ENCODE measurements at places on chromosomes 5 and 9.

- DNase-seq = no peak
Observed at GRCh38 chr5:65086234-65086890, 317.6 kb downstream of the CWC27 start.

DNA sequence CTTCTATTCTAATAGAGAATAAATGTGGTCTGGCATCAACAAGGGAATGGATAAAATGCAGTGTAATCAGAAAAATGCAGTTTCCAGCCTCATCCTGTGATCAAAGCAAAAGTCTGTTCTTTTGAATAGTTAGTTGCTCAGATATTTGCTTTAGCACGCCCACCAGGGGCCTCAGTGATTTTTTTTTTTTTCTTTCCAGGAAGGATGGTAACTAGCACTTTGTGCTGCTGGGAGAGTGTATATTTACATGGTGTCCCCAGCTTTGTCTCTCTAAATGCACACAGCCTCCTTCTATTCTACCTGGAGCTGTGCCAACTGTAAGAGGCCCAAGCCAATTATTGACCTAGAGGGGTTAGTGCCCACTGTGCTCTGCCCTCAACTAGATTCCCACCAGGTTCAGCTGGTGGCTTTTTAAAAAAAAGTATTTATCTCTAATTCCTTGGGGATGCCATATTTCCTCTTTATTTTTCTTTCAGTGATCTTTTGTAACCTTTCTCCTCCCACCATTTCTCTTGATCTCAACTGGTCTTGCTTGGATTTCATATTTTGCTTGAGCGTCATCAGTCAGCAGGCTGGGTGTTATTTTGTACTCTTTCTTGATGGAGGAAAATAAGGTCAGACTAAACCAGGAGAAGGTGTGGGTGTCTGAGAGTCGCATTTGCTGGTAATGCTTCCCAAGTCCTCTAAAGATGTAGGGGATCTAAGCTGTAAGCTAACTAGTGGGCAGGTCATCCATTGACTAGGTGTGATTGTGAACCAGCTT, 193.0 kb upstream of the C9orf72 start:
- DNase-seq = no peak

GRCh38 chr5:142152384-142152732, 43.8 kb downstream of the NDFIP1 start:
- DNase-seq = no peak

DNA sequence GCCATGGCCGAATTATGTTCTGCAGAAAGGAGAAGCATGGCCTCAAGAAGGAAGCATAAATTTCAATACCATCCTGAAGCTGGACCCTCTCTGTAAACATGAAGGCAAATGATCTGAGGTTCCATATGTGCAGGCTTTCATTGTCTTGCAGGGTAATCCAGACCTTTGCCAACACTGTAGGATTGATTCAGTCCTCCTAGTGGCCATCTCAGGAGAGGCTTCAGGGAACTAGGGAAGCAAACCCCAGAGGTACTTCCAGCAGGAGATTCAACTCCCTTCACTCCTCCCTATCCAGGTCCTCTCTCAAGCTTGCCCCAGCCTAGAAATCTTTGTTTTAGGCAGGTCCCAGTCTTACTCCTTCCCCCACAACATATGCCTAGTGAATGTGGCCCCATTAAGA, 99.3 kb upstream of the HCN1 start:
- no peak for DNase-seq

GRCh38 chr5:98599016-98599415, 174.4 kb upstream of the RGMB start:
- no peak for DNase-seq

- DNase-seq = no peak
Observed at GRCh38 chr5:107285772-107286171, 385.0 kb downstream of the EFNA5 start.

- DNase-seq = no peak
Observed at GRCh38 chr9:16133556-16134227, 580.8 kb downstream of the CCDC171 start.

DNA sequence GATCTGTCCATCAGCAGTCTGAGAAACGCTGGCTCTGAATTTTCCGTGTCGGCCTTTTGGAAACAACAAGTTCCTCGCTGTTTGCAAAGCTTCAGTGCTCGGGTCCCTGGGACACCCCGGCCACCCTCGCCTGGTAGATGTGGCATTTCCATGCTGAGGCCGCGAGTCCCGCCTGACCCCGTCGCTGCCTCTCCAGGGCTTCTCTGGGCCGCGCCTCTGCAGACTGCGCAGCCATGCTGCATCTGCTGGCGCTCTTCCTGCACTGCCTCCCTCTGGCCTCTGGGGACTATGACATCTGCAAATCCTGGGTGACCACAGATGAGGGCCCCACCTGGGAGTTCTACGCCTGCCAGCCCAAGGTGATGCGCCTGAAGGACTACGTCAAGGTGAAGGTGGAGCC, 4.7 kb downstream of the NTNG2 start:
- DNase-seq = no peak

- no peak for DNase-seq
Observed at GRCh38 chr9:4620881-4621555, 41.1 kb upstream of the PLPP6 start.

DNA sequence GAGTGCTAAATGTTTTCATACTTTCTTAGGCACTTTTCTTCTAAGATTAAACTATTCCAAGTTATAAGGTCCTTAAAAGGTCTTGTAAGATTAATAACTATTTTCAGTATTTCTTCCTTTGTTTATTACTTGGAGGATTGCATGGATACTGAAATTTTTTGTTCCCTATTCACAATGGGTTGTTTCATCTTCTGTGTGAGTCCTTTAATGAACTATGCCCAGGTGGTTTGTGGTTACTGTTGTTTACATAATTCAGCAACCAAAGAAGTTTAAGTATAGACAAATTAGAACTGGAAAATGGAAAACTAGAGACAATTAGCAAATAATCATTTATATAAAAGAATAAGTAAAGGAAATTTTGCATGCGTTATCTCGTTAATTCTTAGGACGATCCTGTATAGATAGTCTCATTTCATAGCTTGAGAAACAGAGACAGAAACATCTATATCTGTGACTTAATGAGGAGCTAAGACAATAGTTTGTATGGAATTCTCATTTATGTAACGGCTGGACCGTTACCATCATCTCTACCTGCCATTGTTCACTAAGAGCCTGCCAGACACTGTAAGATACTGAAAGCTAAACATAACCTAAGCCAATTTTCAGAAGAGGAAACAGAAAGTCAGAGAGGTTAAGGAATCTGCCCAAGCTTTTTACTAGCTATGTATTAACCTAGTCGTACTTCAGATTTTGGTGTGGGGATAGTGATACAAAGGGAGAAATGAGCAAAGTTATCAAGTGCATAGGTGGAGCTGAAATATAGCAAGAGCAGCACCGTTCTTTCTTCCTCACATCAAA, 148.2 kb downstream of the PAM start:
- no peak for DNase-seq

- no peak for DNase-seq
Observed at GRCh38 chr5:56676091-56676768, 139.1 kb upstream of the MAP3K1 start.

- DNase-seq = no peak
Observed at GRCh38 chr9:125998837-125999503, 251.8 kb downstream of the PBX3 start.

DNA sequence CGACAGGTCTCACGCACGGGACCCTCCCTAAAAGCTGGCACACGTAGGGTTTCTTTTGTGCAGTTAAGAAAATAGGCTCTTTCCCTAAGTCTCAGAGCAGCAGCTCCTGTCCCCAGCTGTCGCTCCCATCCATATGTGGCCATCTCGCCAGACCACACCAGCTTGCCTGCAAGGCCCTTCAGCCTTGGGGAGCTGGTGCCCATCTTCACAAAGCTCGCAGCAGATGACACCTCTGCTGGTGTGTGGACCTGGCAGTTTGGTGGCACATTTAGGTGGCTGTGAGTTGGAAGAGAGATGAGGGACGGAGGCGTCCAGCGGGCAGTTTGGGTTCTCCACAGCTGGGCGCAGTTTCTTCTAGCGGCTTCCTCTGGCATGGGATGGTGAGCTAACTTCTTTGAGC, 239.0 kb downstream of the FANCC start:
- DNase-seq = no peak

DNA sequence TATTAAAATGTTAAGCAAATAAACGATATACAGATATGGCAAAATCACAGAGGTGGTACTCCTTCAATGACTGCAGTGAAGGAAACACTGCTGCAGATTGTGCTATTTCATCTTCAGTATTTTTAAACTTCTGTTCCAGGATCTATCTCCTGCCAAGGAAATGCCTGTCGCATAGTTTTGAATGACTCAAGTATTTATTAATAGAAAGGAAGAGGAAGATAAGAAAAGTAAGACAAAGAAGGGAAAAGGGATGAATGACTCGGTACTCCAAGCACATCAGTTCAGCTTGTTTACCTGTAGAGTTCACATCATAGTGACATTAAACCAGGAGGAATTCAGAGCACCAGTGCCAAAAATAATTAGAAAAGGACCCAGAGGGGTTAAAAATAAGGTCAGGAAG, 5.1 kb upstream of the GPX8 start:
- DNase-seq = no peak
